ENCODE measurements at places on chromosomes 2 and 18. TPM values are rescaled to one million over a fixed set of nuclear protein-coding genes. Genes with fewer than 3 reads are reported as not detected.

GRCh38 chr2:239717706-239718105 is 307.4 kb downstream of the NDUFA10 start:
- no peak overlapping the region for H3K4me3 ChIP-seq
- DNase-seq = no peak
- H3K27ac ChIP-seq = no peak overlapping the region

GRCh38 chr18:22409445-22409844 is 8.3 kb downstream of the CTAGE1 start:
- H3K27me3 ChIP-seq = no peaks in the 10 kb centered on the region
- no peak for DNase-seq
- H3K36me3 ChIP-seq = no peaks in the 10 kb centered on the region

DNA sequence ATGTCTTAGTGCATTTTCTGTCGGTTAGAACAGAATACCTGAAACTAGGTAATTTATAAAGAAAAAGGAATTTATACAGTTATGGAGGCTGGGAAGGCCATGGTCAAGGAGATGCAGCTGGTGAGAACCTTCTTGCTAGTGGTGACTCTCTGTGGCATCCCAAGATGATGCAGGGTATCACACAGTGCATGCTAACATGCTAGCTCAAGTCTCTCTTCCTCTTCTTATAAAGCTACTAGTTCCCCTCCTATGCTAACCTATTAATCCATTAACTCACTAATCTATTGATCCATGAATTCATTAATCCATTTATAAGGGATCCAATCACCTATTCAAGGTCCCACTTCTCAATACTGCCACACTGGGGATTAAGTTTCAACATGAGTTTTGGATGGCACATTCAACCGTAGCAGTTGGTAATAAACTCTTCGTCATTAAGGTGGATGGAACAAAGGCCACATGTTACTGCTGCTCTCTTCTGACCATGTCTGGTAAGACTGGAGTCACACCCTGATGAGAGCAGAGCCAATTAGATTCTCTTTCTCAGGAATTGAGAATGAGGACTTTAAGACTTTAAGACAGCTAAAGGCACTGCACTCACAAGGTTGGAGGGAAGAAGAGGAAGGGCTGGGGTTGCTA is 211.6 kb upstream of the SMAD7 start:
- H3K4me3 ChIP-seq = no peak overlapping the region
- H3K27ac ChIP-seq = no peak overlapping the region
- DNase-seq = no peak
- no peaks in the 10 kb centered on the region for H3K36me3 ChIP-seq

DNA sequence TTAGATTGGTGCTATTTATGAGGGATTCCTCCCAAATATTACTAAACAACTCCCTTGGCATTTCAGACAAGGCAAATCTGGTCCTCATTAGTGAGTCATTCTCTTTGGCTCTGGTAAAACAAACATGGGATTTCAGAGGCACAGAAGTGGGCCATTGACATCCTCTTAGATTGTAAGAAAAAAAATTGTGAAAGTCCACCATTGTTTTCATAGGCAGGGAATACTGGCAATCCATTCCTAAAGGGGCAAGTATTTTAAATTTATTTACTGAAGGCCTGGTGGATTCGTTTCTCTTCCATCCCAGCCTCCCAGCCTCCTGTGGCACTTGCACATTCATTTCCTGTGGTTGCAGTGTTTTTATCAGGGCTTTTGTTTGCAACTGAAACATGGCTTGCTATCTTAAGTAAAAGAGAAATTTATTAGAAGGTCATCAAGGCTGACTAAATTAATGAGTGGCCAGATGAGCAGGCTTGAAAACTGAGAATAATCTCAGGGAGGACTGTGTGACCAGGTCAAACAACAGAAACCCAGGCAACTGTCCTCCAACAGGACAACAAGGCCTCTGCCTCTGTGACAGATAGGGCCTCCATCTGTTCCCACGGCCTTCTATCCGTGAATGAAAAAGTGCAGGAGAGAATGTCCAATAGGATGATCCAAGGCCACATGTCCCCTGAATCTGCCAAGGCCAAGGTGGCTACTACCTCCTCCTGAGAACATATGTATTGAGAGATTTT is 23.1 kb upstream of the TNFAIP6 start:
- H3K36me3 ChIP-seq = no peaks in the 10 kb centered on the region
- H3K4me1 ChIP-seq = no peaks in the 10 kb centered on the region
- DNase-seq = no peak
- no peak overlapping the region for H3K27ac ChIP-seq
- no peaks in the 10 kb centered on the region for H3K27me3 ChIP-seq

- DNase-seq = no peak
- no peak overlapping the region for H3K4me3 ChIP-seq
- no peak overlapping the region for H3K27ac ChIP-seq
- no peaks in the 10 kb centered on the region for H3K36me3 ChIP-seq
- no peaks in the 10 kb centered on the region for H3K27me3 ChIP-seq
Observed at GRCh38 chr18:13416848-13417247, 198.3 kb downstream of the LDLRAD4 start.

DNA sequence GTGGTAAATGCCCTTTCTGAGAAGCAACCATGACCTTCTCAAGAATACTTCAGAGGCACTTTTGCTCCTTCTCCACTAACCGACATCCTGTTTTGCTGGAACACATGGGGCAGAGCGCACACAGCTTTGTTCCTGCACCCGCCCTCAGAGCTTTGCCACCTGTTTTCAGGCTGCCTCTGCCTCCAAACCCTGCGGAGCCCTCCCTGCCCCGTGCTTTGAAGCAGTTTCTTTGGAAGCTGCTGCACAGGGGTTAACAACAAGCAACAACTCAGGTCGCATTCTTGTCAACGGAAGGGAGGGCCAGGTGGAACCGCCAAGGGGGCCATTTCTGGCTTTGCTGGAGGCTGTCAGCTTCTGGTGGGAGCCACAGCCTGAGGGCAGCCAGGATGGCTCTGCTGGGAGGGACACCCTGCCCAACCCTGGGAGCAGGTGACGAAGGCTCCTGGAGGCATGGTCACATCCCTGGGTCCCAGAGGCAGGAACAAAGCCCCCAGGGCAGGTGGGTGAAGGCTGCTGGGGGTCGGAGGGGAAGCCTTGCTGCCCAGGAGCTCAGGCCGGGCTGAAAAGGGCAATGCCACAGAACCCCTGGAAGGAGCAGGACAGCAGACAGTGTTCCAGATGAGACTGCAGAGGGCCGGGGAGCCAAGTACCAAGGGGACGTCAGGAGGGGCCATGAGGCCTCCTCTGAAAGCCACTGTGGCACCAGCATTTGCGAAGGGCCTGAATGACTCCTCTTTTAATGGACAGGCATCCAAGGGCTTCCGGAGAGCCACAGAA is 46.8 kb downstream of the MRPS5 start:
- no peak for DNase-seq
- H3K4me3 ChIP-seq = no peak overlapping the region
- no peaks in the 10 kb centered on the region for H3K4me1 ChIP-seq
- H3K27me3 ChIP-seq = no peaks in the 10 kb centered on the region

Gene OSR1
- 8.9 TPM for total RNA-seq

Gene PDE1A
- 29.8 TPM for total RNA-seq

- H3K36me3 ChIP-seq = no peaks in the 10 kb centered on the region
- H3K4me3 ChIP-seq = no peak overlapping the region
- H3K27me3 ChIP-seq = no peaks in the 10 kb centered on the region
- H3K4me1 ChIP-seq = no peaks in the 10 kb centered on the region
- DNase-seq = no peak
Observed at GRCh38 chr2:159108181-159108893, 139.9 kb downstream of the TANC1 start.

Gene CDK15
- 6.3 TPM for total RNA-seq

DNA sequence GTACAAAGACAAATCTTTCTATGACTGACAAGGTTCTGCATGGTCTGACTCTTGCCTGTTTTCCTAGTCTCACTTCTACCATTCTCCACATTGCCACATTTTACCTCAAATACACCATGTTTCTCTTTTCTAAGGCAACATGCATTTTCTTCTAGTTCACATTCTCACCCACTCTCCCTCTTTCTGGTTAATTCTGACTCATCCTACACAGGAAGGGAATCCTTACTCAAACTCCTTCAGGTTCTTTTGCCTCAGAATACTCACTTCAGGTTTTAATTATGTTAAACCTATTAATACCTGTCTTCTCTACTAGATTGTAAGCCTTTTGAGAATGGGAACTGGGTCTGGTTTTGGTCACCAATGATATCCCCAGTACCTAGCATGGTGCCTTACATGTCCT is 47.2 kb downstream of the MAP2 start:
- no peak for DNase-seq
- no peaks in the 10 kb centered on the region for H3K4me1 ChIP-seq
- H3K27me3 ChIP-seq = no peaks in the 10 kb centered on the region
- no peak overlapping the region for H3K4me3 ChIP-seq

Gene PKP4
- 60.0 TPM for total RNA-seq

GRCh38 chr2:102724016-102724490 is 37.8 kb upstream of the TMEM182 start:
- no peaks in the 10 kb centered on the region for H3K36me3 ChIP-seq
- H3K4me3 ChIP-seq = no peak overlapping the region
- H3K27ac ChIP-seq = no peak overlapping the region
- no peak for DNase-seq
- no peaks in the 10 kb centered on the region for H3K27me3 ChIP-seq

Gene SERPINB3
- 0.74 TPM for total RNA-seq

DNA sequence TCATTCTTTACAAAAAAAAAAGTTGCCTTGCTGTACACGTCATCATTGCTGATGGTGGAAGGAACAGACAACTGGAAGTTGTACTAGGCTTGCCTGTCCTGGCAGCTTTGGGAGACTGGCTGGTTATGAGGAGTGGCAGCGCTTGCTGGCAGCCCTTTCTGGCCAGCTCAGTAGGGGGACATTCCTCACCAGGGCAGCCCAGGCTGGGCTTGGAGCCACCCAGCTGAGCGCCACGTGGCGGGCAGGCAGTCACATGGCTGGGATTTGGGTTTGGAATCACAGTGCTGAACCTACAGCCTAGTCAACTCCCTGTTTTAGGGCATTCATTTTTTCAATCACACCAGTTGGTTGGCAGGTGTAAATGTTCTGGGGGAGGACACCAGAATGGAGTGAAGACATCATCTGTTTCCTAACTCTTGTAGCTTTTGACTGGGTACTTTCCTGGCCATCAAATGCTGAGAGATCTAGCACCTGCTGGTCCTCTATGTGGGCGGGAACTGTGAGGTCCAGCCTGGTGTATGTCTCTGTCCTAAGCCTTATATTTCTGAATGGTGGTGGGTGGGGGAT is 139.3 kb downstream of the SETBP1 start:
- no peak overlapping the region for H3K4me3 ChIP-seq
- H3K27me3 ChIP-seq = no peaks in the 10 kb centered on the region
- no peak overlapping the region for H3K27ac ChIP-seq
- DNase-seq = no peak

Gene SNTG2
- total RNA-seq = 8.7 TPM

DNA sequence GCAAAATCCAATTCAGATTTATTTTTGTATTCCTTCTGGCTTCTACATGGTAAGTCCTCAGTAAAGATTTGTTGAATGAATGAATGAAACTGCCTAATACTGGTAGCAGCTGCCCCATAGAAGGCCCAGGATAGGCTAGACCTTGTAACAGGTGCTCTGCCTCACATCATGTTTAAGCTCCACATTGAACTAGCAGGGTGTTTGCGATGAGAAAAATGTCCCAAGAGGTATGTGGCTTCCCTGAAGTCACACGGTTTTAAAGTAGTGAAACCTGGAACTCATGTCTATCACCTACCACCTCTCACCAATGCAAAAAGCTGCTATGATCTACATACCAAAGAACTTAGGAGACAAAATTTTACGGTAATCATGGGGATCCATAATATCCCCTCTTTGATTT is 765 bp upstream of the LHCGR start:
- no peaks in the 10 kb centered on the region for H3K27me3 ChIP-seq
- peaks cover 3% of the 10 kb centered on the region for H3K4me1 ChIP-seq
- H3K27ac ChIP-seq = no peak overlapping the region
- H3K4me3 ChIP-seq = no peak overlapping the region

GRCh38 chr2:54610700-54611099 is 112.8 kb upstream of the EML6 start:
- H3K27me3 ChIP-seq = no peaks in the 10 kb centered on the region
- peaks cover 33% of the 10 kb centered on the region for H3K4me1 ChIP-seq
- H3K4me3 ChIP-seq = no peak overlapping the region

- H3K36me3 ChIP-seq = no peaks in the 10 kb centered on the region
- no peaks in the 10 kb centered on the region for H3K4me1 ChIP-seq
- H3K27me3 ChIP-seq = no peaks in the 10 kb centered on the region
Observed at GRCh38 chr2:53104263-53104662, 663.3 kb upstream of the CHAC2 start.

Gene RBMS1
- 26.8 TPM for total RNA-seq

Gene SPDYA
- total RNA-seq = 40.9 TPM

DNA sequence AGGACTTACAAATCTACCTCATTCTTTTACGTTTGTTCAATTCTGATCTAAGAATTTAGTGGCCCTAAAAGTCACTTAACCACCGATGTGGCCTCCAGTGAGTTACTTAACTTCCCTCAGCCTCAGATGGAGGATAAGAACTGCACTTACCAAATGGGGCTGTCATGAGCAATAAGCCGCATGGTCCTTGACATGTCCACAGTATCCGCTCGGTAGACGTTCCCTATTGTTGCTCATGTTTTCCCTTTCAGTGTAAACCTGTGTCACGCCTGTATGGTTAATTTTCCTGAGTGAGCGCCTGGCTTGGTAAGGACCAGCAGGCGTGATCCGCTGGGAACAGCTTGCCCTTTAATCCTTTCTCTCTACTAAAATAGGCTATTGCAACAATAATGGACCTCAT is 20.3 kb downstream of the SEC11C start:
- no peaks in the 10 kb centered on the region for H3K4me1 ChIP-seq
- H3K27ac ChIP-seq = no peak overlapping the region
- no peaks in the 10 kb centered on the region for H3K36me3 ChIP-seq
- H3K27me3 ChIP-seq = no peaks in the 10 kb centered on the region
- DNase-seq = no peak
- H3K4me3 ChIP-seq = no peak overlapping the region

DNA sequence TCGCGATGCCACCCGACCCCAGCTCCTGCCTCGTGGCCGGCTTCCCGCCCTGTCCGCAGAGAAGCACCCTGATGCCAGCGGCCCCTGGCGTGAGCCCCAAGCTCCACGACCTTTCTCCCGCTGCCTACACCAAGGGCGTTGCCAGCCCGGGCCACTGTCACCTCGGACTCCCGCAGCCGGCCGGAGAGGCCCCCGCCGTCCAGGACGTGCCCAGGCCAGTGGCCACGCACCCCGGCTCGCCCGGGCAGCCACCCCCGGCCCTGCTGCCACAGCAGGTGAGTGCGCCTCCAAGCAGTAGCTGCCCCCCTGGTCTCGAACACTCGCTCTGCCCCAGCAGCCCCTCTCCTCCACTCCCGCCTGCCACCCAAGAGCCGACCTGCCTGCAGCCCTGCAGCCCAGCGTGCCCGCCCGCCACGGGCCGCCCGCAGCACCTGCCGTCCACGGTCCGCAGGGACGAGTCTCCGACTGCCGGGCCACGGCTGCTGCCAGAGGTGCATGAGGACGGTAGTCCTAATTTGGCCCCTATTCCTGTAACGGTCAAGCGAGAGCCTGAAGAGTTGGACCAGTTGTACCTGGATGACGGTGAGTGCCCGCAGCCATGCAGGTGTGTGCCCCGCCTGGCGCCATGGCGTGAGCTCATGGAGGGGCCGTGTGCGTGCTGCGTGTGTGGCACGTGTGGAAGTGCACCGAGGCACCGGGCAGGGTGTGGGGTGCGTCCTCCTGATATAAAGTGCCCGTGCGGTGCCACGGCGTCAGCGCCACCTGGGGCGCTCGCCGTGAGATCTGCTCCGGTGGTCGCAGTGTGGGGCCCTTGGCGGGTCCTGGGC is 90.8 kb downstream of the NFATC1 start:
- no peaks in the 10 kb centered on the region for H3K27me3 ChIP-seq
- no peak overlapping the region for H3K4me3 ChIP-seq
- no peaks in the 10 kb centered on the region for H3K36me3 ChIP-seq
- H3K27ac ChIP-seq = no peak overlapping the region
- no peak for DNase-seq

Gene MTA3
- total RNA-seq = 58.5 TPM
